ENCODE measurements at places on chromosomes 2 and 18.

GRCh38 chr2:39370101-39370500, 67.0 kb downstream of the MAP4K3 start:
- DNase-seq, result no peak

- no peak for DNase-seq
Observed at GRCh38 chr2:10322481-10322880, 19.8 kb downstream of the HPCAL1 start.

DNA sequence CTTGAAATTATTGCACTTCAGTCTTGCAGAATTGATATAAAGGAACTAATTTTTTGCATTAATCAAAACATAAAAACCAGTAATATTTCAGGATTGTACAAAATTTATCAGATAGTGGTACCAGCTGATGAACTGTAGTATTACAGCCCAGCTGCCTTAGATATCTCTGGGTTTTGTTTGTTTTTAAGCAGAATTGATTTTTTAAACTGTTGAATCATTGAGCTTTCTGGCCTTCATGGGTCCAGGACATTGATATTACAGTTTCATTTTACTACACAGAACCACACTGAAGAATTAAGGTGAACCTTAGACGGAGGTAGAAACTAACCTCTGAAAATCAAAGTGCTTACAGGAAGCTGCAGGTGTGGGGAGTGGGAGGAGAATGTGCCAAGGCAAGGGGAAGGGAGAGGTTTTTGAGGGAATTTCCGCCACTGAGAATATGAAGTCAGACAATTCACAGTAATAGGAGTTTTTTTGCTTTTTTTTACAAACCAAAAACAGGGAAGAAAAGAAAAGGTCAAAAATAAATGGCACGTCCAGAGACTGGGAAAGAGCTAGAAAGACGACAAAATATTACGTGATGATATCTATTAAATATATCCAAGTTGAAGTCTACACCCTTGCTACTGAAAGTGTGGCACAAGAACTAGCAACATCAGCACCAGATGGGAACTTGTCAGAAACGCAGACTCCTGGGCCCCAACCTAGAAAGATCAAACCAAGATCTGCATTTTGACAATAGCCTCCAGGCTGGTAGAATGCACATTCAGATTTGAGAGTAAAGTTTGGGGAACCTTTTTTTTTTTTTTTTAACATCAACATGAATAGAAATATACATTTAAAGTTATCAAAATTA, 40.8 kb upstream of the SPAG16 start:
- DNase-seq, result no peak

DNA sequence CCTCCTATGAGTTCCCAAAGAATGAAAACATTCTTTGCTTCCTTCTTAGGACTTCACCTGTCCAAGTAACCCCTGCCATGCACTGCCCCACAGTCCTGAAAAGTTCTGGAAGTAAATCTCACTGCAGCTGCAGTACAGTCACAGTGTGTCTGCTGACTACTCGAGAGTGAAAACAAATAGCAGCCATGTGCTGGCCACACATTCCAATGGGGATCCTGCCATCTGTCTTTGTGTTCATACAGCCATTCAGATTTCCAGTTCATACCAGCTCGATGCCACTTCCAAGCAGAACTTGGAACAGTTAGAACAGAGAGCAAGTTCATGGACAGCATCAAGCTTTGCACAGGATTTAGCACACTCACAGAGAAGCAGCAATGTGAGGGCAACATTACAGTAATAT, 629.9 kb upstream of the ACVR2A start:
- DNase-seq, result no peak

GRCh38 chr18:74496508-74497323, 553 bp downstream of the CNDP2 start:
- DNase-seq, result peak; percentile 16

- DNase-seq, result no peak
Observed at GRCh38 chr2:219404291-219404910, 13.8 kb upstream of the DES start.
